ENCODE measurements at places on chromosomes 1 and 21. TPM values are rescaled to one million over a fixed set of nuclear protein-coding genes. Genes with fewer than 3 reads are reported as not detected.
A peak's percentile ranks its signal among the peaks of the same experiment; 100 is the strongest.

GBP2 gene
- not detected for total RNA-seq

GRCh38 chr21:33206771-33207281 lies 22.9 kb upstream of the IFNAR2 start:
- peaks cover 5% of the 10 kb centered on the region for H3K27me3 ChIP-seq
- no peak overlapping the region for H3K27ac ChIP-seq
- H3K4me3 ChIP-seq: no peak overlapping the region
- H3K36me3 ChIP-seq: peaks cover 10% of the 10 kb centered on the region
- no peak for DNase-seq

GRCh38 chr1:186306533-186306932 lies 68.5 kb downstream of the TPR start:
- peaks cover 3% of the 10 kb centered on the region for H3K27me3 ChIP-seq
- no peak overlapping the region for H3K27ac ChIP-seq
- H3K4me3 ChIP-seq: no peak overlapping the region
- no peaks in the 10 kb centered on the region for H3K4me1 ChIP-seq

- no peak overlapping the region for H3K27ac ChIP-seq
- H3K4me3 ChIP-seq: no peak overlapping the region
- no peaks in the 10 kb centered on the region for H3K27me3 ChIP-seq
These were observed 53.3 kb downstream of the SIK1 start for GRCh38 chr21:43373362-43374227.

AADACL3 gene
- total RNA-seq: not detected

DNA sequence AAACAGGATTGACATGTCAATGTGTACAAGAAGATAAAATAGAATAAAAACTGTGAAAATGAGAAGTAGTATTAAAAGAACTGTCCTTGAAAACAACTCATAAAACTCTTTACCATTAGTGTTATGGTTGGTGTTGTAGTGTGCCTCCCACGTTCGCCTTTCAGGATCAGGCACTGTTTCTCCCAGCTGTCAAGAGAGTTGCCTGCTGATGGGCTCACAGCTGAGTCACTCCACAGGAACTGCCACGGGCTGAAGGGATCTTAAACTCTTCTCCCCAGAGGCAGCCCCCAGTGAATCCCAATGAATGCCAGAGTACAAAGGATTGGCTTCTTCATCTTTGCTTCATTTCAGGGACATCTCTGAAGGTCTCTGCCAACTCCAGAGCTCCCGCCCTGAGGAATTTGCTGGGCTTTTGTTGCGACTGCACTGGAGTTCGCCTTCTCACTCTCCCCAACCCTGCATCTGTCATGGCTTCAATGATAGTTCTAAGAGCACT lies 119.6 kb downstream of the ADGRL2 start:
- H3K4me1 ChIP-seq: peaks cover 65% of the 10 kb centered on the region
- peak overlapping the region; percentile 78 for H3K4me3 ChIP-seq
- H3K27ac ChIP-seq: peak overlapping the region; percentile 31
- no peaks in the 10 kb centered on the region for H3K27me3 ChIP-seq
- H3K36me3 ChIP-seq: no peaks in the 10 kb centered on the region
- peak; percentile 51 for DNase-seq

TMEM51 gene
- 6.7 TPM for total RNA-seq

DNA sequence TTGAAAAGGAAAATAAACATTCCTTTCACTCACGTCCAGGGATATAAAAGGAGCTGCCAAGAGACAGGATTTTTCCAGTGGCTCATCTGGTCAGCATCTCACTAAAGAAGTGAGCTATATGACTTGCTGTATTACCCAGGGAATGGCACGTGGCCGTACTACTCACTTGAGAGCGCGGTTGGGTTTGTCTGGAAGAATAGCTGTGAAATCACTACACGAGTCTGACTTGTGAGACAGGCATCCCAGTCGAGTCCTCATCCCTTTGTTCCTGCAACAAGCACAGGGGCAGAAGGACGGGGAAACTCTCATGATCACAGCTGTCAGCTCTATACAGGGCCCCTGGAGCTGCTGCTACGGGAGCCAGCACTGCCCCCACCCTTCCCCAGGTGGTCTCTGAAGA lies 17.7 kb downstream of the RGS8 start:
- peaks cover 3% of the 10 kb centered on the region for H3K27me3 ChIP-seq
- peaks cover 57% of the 10 kb centered on the region for H3K4me1 ChIP-seq
- DNase-seq: no peak
- no peak overlapping the region for H3K4me3 ChIP-seq

GNG12 gene
- total RNA-seq: 18.4 TPM

VSIG8 gene
- not detected for total RNA-seq

TMEM81 gene
- 5.4 TPM for total RNA-seq
